ENCODE measurements at places on chromosomes 11 and 22.

GRCh38 chr11:44835938-44836337, 109.2 kb downstream of the TSPAN18 start:
- no peak for DNase-seq

DNA sequence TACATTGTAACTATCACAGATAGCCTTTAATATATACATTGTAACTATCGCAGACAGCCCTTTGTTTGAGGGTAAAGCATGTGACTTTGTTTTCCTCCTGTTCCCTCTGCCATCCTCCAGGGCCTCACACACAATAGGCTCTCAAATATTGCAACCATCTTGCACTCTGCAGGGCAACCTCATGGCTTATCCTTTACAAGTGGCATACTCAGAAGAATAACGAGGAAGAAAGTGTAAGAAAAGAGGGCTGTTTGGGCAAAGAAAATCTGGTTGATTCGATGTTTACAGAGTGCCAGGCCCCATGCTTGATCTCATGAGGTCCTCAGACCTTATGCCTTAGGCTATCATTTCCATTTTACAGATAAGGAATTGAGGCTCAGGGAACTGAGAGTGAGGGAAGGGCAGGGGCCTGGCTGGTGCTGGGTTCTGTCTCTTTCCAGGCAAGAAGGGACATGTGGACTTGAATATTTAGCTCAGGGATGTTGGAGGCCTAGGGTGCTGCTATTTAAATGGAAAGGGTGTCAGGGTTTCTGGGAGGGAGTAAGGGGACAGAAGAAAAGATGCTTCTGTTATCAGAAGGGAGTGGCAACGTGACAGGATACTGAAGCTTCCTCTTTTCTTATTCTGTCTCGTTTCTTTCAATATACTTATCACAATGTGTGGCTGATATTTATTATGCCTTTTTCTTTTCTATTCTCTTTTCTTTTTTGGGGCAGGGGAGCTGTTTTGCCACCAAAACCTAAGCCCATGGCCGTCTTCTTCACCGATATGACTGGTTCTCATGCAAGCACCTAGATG, 1.1 kb upstream of the SAMM50 start:
- DNase-seq: no peak

GRCh38 chr11:92387859-92388258, 163.2 kb downstream of the FAT3 start:
- DNase-seq: no peak

GRCh38 chr22:19681863-19682245, 32.4 kb upstream of the SEPTIN5 start:
- DNase-seq: no peak

All from GM12891 (cell line).